ENCODE measurements at places on chromosomes 11 and 22.

GRCh38 chr11:100338144-100338840, 348.8 kb upstream of the ARHGAP42 start:
- DNase-seq = no peak

DNA sequence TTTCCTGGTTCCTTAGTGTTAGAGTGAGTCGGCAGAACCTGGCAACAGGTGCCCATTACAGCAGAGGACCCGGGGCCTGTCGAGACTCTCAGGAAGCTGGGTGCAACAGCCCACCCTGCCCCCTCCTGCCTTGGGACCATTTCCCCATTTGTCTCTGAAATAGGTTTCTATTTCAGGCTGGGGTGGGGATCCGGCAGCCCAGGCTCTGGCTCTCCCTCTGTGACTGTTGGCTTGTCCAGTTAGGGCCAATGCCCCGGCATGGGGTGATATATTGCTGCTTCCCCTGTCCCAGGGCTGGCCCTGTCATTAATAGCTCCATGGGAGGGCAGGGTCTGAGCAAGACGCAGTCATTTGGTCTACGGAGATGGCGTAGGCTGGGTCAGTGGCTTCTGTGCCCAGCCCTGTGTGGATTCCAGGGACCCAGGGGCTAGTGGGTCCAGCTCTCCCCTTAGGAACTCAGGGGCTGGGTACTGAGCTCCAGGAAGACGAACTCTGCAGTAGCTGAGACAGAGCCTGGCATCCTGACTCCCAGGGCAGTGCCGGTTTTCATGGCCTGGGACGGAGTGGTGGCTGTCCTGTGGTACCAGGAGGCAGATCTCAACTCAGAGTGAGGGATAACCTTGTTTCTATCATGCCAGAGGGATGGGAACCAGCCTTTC, 2.7 kb downstream of the P2RY6 start:
- no peak for DNase-seq

- DNase-seq = no peak
These were observed 80.2 kb downstream of the CCDC34 start for GRCh38 chr11:27282806-27283205.

DNA sequence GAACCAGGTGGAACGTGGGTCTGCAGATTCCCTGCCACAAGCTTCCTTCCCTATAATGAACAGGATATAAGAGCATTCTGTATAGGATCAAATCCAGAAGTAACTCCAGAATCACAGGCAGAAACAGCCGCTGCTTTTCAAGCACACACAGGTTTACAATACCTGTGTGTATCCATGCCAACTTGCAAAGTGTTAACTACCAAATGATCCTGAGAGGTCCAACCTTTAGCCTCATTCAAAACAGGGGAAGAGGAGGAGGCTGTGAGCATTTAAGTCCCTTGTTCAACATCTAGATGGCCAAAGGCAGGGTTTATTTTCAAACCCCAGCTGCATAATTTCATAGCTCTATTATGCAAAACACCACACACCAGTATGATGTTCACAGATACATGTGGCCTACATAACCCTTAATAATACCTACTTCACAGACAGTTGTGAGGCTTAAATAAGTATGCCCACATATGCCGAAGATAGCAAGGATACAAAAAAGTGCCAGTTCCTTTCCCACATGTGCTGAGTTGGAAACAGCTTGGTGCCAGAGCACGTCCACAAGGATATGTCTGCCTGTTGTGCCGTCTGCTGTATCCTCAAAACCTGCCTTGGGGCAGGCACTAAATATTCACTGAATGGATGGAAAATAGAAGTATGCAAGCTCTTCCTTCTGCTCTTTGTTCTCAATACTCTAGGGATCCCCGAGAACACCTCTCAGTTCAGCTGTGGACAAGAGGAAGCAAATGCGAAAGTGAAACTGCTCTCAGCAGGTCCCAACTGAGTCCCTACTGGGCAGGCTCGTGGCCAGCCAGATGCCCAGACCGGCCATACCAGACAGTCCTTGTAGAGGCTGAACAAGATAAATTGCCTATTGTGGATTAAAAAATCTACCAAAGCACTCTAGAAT, 66.8 kb downstream of the LARGE1 start:
- no peak for DNase-seq

DNA sequence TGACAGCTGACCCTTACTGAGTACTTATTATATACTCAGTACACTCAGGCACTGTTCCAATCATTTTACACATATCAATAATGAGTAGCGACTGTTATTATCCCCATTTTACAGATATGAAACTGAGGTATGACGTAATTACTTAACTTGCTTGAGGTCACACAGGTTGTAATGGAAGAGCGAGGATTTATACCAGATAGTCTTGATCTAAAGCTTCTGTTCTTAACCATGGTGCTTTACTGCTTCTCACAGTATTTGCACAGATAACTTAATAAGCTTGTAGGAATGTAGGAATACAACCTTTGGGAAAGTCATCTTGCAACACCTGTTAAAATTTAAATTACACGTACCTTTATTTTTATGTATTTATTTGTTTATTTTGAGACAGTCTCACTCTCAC, 31.7 kb upstream of the TMEM135 start:
- DNase-seq = no peak

GRCh38 chr11:104526006-104526405, 362.1 kb upstream of the PDGFD start:
- no peak for DNase-seq

- DNase-seq = no peak
These were observed 503.8 kb upstream of the CCDC179 start for GRCh38 chr11:23364076-23364475.

- DNase-seq = no peak
These were observed 8.3 kb upstream of the CDC42EP1 start for GRCh38 chr22:37551981-37552380.

GRCh38 chr11:113986351-113987140, 11.6 kb downstream of the HTR3A start:
- DNase-seq = no peak

DNA sequence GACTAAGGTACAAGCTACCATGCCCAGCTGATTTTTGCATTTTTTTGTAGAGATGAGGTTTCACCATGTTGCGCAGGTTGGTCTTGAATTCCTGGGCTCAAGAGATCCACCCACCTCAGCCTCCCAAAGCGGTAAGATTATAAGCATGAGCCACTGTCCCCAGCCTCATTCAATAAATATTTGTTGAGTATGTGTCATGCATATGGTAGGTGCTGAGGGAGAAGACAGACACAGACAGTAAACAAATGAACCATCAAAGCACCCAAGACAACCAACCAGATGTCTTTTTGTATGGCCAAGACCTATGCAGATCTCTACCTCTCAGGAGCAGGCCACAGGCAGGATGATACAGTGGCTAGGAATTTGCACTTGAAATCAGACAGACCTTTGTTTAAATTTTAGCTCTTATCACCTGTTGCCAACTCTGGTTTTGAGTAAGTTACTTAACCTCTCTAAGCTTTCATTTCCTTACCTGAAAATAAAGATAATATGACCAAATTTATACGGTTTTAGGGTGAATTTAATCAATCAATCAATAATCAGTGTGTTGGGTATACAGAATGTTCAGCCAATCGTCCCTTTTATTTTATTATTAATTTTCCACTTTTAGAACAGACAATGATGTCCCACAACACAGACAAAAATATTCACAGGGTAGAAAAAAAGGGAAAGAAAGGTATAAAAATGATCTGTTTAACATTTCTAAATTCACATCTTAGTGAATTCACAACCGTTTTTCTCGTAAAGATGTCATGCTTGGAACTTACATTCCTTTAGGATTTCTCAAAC, 128.2 kb downstream of the SGSM3 start:
- no peak for DNase-seq

DNA sequence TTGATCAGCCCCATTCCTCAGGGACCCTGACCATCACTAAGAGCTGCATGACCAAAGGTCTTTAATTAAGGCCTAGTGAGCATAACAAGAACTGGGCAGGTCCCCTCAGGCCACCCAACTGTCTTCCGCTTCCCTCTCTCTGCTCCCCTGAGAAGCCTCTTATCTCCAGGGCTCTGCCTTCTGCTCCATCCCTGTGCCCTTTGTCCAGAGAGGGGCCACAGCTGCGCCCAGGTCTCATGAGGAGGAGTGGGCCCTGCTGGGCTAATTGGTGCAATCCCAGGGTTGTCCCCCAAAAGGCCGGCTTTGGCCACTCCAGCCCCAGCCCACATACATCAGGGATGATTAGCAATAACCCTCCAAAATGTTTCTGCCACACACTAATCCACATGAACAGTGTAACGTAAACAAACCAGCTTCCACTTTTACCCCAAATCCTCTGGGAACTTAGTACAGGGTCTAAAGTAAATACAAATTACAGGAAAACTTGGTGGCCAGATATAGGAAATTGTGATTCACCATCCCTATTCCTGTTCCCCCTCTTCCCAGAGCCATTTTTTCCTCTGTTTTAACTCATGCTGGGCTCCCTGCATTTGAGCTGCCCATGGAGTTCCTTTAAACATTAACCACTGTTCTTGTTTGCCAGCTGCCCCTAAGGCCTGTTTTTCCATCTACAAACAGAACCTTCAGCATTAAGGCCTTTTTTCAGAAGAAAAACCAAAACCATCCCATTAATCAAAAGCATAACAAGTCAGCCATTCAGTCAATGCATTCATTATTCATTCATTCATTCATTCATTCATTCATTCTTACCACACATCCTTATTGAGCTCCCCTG, 34.6 kb upstream of the CAVIN3 start:
- DNase-seq = no peak

- no peak for DNase-seq
These were observed 21.6 kb upstream of the ADSL start for GRCh38 chr22:40324468-40325305.

GRCh38 chr11:16985297-16985696, 28.9 kb downstream of the PLEKHA7 start:
- no peak for DNase-seq

GRCh38 chr11:129434641-129435498, 59.2 kb downstream of the BARX2 start:
- no peak for DNase-seq

- no peak for DNase-seq
These were observed 549.3 kb upstream of the CCDC90B start for GRCh38 chr11:83835423-83835822.

DNA sequence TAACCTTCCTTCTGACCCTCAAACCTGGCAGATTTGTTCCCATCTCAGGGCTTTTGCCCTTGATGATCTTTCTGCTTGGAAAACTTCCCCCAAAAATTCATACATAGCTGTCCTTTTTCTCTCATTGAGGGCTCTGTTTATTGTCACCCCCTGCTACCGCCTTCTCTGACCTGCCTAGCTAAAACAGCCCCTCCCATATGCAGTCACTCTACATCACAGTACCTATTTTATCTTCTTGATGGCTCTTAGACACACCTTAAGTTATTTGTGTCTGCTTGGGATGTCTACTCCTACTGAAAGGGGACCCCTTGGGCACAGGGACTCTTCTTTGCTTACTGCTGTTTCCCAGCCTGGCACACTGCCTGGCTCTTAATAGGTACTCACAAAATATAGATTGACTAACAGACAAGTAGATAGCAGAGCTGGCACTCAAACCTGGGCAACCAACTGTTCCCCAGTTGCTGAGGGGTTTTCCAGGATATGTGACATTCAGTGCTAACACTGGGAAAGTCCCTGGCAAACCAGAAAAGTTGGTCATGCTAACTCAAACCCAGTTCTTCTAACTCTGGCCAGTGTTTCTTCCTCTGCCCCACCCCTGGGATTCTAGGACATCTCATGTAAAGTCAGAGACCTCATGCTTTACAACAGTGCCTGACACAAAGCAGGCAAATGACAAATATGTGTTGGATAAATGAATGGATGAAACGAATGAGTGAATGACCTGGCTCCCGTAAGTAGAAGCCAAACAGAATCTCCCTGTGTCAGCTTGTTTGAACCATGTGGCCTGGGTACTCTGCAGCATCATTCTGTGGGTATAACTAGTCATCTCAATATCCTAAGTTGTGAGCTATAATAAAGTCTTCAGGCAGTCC, 19.8 kb upstream of the FJX1 start:
- DNase-seq = no peak

DNA sequence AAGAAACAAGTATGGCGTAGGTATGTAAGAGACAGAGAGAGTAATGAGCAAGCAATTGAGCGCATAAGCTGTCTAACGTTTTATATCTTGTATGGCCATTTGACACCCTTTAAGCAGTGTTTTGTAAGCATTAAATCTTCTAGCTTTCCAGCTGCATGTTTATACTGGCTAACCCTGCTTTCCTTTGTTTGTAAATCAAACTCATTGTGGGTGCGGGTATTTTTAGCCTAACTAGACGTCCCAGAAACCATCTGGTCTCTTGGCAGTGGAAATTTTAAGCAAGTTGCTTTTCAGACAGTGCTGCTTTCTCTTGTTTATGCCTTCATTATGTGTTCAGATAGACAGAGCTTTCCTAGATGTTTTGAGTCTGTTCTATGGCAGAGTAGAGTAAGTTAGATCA, 73.5 kb downstream of the RNF169 start:
- DNase-seq = no peak

- no peak for DNase-seq
These were observed 8.0 kb upstream of the COMT start for GRCh38 chr22:19933341-19934241.

- no peak for DNase-seq
These were observed 7.5 kb downstream of the SUSD2 start for GRCh38 chr22:24188705-24189248.

GRCh38 chr11:10688401-10688800, 5.2 kb downstream of the IRAG1 start:
- no peak for DNase-seq

GRCh38 chr11:107847184-107847583, 11.4 kb downstream of the SLC35F2 start:
- DNase-seq = no peak

GRCh38 chr11:133107136-133107535, 425.2 kb downstream of the OPCML start:
- DNase-seq = no peak

DNA sequence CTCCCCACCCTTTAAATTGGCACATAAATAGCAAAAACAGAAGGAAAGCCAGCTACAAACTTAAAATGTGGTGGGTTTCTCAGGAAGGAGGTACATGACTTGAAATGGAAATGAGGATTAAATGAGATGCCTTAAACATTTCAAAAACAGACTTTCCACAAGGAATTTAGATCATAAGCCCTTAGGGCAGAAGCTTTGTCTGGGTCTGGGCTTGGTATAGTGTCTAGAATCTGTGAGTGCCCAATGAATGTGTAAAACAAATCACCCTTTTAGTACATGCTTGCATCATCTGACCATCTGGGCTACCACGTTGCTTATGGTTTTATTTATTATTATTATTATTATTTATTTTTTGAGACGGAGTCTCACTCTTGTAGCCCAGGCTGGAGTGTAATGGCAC, 37.1 kb upstream of the CREB3L1 start:
- DNase-seq = no peak

GRCh38 chr11:12170501-12170900, 60.1 kb downstream of the MICAL2 start:
- DNase-seq = no peak
